ENCODE measurements at places on chromosomes 7 and 10. TPM values are rescaled to one million over a fixed set of nuclear protein-coding genes. Genes with fewer than 3 reads are reported as not detected.
A peak's percentile ranks its signal among the peaks of the same experiment; 100 is the strongest.

TDRD1 gene
- total RNA-seq, result 0.08 TPM

PLXDC2 gene
- total RNA-seq, result 22.9 TPM

ACHE gene
- total RNA-seq, result 0.47 TPM

PAPOLB gene
- total RNA-seq, result 0.14 TPM

IFIT1 gene
- total RNA-seq, result 1.0 TPM

EBLN1 gene
- total RNA-seq, result not detected

THNSL1 gene
- 1.2 TPM for total RNA-seq

DNA sequence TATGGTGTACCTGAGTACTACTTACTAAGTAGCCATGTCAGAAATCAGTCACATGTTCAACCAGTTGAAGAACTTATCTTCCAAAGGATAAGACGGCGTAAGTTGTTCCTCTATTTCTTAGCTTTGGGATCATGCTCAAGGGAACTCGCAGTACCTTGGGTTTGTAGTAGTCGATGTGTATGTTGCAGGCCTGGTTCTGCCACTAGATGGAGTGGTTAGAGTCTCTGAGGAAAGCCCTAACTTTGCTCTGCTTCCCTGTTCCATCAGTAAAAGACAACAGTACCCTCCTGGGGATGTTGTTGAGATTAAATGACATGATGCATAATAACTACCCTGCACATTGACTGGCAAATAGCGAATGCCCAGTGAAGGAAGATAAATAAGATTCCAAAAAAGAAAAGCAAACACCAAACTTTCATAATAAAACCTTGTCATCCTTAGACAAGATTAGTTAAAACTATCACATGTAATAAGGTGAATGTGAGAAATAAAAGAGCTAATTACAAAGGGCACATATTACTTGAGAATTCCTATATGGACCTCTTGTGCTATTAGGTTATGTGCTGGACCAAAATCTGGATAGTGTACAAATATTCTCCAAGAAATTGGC lies 165.9 kb downstream of the ABCA13 start:
- H3K27me3 ChIP-seq, result no peaks in the 10 kb centered on the region
- H3K27ac ChIP-seq, result no peak overlapping the region
- DNase-seq, result no peak
- no peaks in the 10 kb centered on the region for H3K36me3 ChIP-seq
- H3K4me3 ChIP-seq, result no peak overlapping the region

GRCh38 chr7:109377076-109377884 lies 807.6 kb downstream of the DNAJB9 start:
- H3K36me3 ChIP-seq, result no peaks in the 10 kb centered on the region
- no peak overlapping the region for H3K4me3 ChIP-seq
- no peaks in the 10 kb centered on the region for H3K4me1 ChIP-seq
- no peak for DNase-seq
- H3K27me3 ChIP-seq, result no peaks in the 10 kb centered on the region

DNA sequence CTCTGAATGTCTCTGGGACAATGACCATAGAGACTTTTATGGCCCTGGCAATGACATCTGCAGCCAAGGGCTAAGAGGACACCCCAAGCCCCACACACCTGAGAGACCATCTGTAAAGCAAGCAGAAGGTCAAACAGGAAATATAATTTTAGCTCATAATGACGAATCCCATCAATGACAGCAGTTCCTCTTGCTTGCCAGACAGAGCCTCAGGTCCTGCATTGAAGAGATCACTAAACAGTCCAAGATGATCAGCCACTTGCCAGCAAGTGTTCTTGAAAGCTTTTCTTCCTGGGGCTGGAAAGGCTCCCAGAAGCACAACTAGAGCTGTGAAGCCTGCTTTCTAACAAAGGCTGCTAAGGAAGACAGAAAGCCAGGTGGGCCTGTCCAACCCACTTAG lies 993.7 kb upstream of the AUTS2 start:
- H3K4me3 ChIP-seq, result no peak overlapping the region
- DNase-seq, result no peak
- H3K4me1 ChIP-seq, result no peaks in the 10 kb centered on the region
- H3K27me3 ChIP-seq, result no peaks in the 10 kb centered on the region
- no peak overlapping the region for H3K27ac ChIP-seq
- H3K36me3 ChIP-seq, result no peaks in the 10 kb centered on the region

GRCh38 chr7:27154901-27155815 lies 1.3 kb downstream of the HOXA7 start:
- H3K27me3 ChIP-seq, result peaks cover 86% of the 10 kb centered on the region
- no peaks in the 10 kb centered on the region for H3K36me3 ChIP-seq
- H3K4me3 ChIP-seq, result no peak overlapping the region
- H3K4me1 ChIP-seq, result peaks cover 70% of the 10 kb centered on the region

DNA sequence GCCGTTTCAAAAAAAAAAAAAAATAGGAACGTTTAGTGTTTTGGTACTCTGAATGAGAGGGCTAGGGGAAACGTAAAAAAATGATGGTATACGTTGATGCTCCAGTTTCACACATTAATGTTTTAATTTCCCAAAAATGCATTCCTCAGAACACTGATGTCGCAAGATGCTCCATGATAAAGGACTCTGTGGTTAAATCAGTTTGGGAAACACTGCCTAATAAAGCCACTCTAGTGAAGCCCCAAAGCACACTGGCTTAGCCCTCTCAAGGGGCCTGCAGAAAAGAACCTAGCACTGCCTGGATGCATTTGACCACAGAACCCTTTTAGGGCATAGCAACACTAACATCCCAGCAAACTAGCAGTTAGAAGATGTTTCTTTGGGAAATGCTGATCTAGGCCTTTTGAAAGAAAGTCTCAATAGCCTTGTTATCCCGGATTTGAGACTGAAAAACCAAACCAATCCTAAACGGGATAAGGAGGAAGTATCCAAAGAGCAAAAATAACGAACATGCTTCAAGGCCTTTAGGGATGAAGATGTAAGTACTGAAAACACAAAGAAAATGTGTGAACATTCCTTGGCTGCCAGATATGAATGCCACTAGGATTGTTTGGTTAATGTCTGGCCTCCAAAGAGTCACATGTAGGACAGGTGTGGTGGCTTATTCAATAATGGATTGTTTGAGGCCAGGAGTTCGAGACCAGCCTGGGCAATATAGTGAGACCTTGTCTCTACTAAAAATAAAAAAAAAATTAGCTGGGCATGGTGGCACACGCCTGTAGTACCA lies 11.0 kb downstream of the DLG5 start:
- H3K4me1 ChIP-seq, result peaks cover 9% of the 10 kb centered on the region
- no peak for DNase-seq
- no peak overlapping the region for H3K4me3 ChIP-seq

- no peaks in the 10 kb centered on the region for H3K27me3 ChIP-seq
- no peaks in the 10 kb centered on the region for H3K4me1 ChIP-seq
- DNase-seq, result no peak
- H3K27ac ChIP-seq, result no peak overlapping the region
- H3K36me3 ChIP-seq, result no peaks in the 10 kb centered on the region
These were observed 369.8 kb downstream of the GFRA1 start for GRCh38 chr10:115903207-115903606.

- no peak overlapping the region for H3K4me3 ChIP-seq
- no peaks in the 10 kb centered on the region for H3K36me3 ChIP-seq
- no peak for DNase-seq
- no peak overlapping the region for H3K27ac ChIP-seq
- no peaks in the 10 kb centered on the region for H3K4me1 ChIP-seq
These were observed 10.5 kb upstream of the TTYH3 start for GRCh38 chr7:2621061-2621828.

DNA sequence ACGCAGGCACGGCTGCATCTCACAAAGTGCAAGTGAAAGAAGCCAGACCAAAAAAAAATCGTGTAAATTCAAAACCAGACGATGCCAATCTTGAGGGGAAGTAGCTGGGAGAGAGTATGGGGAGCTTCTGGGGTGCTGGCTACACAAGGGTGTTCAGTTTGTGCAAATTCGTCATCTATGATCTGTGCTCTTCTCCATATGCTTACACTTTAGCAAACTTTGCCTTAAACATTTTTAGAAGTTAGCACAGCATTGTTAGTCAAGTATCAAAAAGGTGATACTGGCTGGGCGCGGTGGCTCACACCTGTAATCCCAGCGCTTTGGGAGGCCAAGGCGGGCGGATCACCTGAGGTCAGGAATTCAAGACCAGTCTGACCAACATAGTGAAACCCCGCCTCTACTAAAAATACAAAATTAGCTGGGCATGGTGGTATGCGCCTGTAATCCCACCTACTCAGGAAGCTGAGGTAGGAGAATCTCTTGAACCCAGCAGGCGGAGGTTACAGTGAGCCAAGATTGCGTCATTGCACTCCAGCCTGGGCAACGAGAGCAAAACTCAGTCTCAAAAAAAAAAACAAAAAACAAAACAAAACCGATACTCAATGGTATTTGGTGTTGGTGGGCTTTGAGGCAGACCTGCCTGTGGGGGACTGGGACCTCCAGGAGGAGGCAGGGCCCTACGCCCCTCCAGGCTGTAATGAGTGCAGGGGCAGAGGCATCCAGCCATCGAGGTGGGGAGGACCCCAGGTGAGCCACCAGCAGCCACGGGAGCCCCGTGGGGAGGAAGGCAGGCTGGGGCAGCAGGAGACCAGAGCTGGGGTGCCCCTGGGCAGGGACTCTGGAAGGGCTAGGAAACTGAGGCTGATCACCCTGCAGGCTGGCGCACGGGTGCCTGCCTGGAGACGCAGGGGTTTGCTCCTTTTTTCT lies 150.0 kb downstream of the PRKAG2 start:
- no peak overlapping the region for H3K27ac ChIP-seq
- no peaks in the 10 kb centered on the region for H3K27me3 ChIP-seq
- no peaks in the 10 kb centered on the region for H3K4me1 ChIP-seq
- no peak overlapping the region for H3K4me3 ChIP-seq

- peaks cover 29% of the 10 kb centered on the region for H3K36me3 ChIP-seq
- no peak overlapping the region for H3K4me3 ChIP-seq
- H3K27me3 ChIP-seq, result no peaks in the 10 kb centered on the region
- no peak overlapping the region for H3K27ac ChIP-seq
- no peak for DNase-seq
- H3K4me1 ChIP-seq, result peaks cover 3% of the 10 kb centered on the region
These were observed 43.9 kb downstream of the PDSS1 start for GRCh38 chr10:26741368-26741767.

- H3K27ac ChIP-seq, result no peak overlapping the region
- peaks cover 46% of the 10 kb centered on the region for H3K36me3 ChIP-seq
- H3K4me3 ChIP-seq, result no peak overlapping the region
- no peaks in the 10 kb centered on the region for H3K27me3 ChIP-seq
These were observed 57.1 kb upstream of the KCTD7 start for GRCh38 chr7:66571568-66571967.

- no peak overlapping the region for H3K27ac ChIP-seq
- no peaks in the 10 kb centered on the region for H3K27me3 ChIP-seq
- H3K4me1 ChIP-seq, result no peaks in the 10 kb centered on the region
- no peaks in the 10 kb centered on the region for H3K36me3 ChIP-seq
- no peak for DNase-seq
These were observed 103.1 kb downstream of the SLC16A9 start for GRCh38 chr10:59606551-59606961.

DNA sequence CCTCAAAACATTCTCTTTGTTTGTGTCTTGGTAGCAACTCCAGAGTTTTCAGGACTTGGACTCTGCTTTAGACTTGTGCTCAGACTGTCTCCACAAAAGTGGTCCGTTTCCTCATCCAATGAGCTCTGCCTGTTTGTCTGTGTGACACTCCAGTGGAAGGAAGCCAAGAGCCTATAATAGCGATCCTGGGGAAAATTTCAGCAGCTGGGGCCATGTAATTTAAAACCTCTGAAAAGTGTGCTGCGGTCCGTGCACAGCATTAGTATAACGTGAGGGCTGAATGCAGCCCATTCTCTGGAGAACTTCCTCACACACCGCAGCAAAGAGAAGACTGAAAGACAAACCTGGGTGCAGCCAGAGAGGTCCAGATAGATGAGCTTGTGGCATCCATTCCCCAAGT lies at the start of gene LRRC17:
LRRC17 (plus strand) TSS at position 259 of the 400 bp plus-strand sequence. CDS start 20,914 bp downstream, outside the sequence.
- no peaks in the 10 kb centered on the region for H3K27me3 ChIP-seq
- H3K4me1 ChIP-seq, result no peaks in the 10 kb centered on the region
- no peak within 1 kb of the TSS for H3K4me3 ChIP-seq
- no peaks in the 10 kb centered on the region for H3K36me3 ChIP-seq
- no peak for DNase-seq
- no peak within 1 kb of the TSS for H3K27ac ChIP-seq

GRCh38 chr7:126044662-126045061 lies 1115.0 kb upstream of the POT1 start:
- no peak overlapping the region for H3K27ac ChIP-seq
- no peaks in the 10 kb centered on the region for H3K36me3 ChIP-seq
- no peaks in the 10 kb centered on the region for H3K27me3 ChIP-seq
- DNase-seq, result no peak

- H3K36me3 ChIP-seq, result no peaks in the 10 kb centered on the region
- H3K4me3 ChIP-seq, result no peak overlapping the region
- peaks cover 3% of the 10 kb centered on the region for H3K4me1 ChIP-seq
These were observed 33.4 kb upstream of the C1GALT1 start for GRCh38 chr7:7148798-7149481.

GRCh38 chr10:110225756-110226542 lies 18.5 kb downstream of the MXI1 start:
- H3K27me3 ChIP-seq, result peaks cover 6% of the 10 kb centered on the region
- peaks cover 16% of the 10 kb centered on the region for H3K4me1 ChIP-seq
- H3K4me3 ChIP-seq, result peak overlapping the region; percentile 66
- peak; percentile 79 for DNase-seq
- H3K27ac ChIP-seq, result peak overlapping the region; percentile 60

GRCh38 chr10:123205041-123205440 lies 50.8 kb downstream of the BUB3 start:
- H3K36me3 ChIP-seq, result no peaks in the 10 kb centered on the region
- H3K27ac ChIP-seq, result no peak overlapping the region
- DNase-seq, result no peak
- H3K4me1 ChIP-seq, result no peaks in the 10 kb centered on the region

GRCh38 chr10:32937911-32938424 lies 20.1 kb downstream of the ITGB1 start:
- H3K36me3 ChIP-seq, result peaks cover 27% of the 10 kb centered on the region
- no peaks in the 10 kb centered on the region for H3K27me3 ChIP-seq
- peaks cover 31% of the 10 kb centered on the region for H3K4me1 ChIP-seq
- peak; percentile 24 for DNase-seq
- no peak overlapping the region for H3K27ac ChIP-seq

All from natural killer cell (primary cell).